ENCODE measurements at places on chromosomes 1 and 21.

GRCh38 chr1:19710825-19711611 lies 46.3 kb downstream of the HTR6 start:
- no peak for DNase-seq

DNA sequence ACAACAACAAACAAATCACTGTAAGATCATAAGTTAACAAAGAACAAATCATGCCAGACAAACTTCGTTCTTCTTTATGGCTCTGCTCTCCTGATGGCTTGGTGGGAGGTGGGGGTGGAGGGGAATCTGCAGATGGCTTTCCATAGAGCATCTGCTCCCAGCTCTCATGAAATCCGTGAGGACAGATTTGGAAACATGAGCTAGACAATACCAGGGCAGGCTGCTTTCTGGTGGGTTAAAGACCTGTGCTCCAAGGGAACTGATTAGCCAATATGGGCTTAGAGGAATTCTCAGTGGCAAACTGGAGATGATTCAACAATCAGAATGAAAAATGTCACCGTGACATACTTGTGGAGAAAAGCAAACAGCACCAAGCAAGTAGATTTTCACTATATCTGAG lies 69.4 kb upstream of the TLR5 start:
- no peak for DNase-seq

DNA sequence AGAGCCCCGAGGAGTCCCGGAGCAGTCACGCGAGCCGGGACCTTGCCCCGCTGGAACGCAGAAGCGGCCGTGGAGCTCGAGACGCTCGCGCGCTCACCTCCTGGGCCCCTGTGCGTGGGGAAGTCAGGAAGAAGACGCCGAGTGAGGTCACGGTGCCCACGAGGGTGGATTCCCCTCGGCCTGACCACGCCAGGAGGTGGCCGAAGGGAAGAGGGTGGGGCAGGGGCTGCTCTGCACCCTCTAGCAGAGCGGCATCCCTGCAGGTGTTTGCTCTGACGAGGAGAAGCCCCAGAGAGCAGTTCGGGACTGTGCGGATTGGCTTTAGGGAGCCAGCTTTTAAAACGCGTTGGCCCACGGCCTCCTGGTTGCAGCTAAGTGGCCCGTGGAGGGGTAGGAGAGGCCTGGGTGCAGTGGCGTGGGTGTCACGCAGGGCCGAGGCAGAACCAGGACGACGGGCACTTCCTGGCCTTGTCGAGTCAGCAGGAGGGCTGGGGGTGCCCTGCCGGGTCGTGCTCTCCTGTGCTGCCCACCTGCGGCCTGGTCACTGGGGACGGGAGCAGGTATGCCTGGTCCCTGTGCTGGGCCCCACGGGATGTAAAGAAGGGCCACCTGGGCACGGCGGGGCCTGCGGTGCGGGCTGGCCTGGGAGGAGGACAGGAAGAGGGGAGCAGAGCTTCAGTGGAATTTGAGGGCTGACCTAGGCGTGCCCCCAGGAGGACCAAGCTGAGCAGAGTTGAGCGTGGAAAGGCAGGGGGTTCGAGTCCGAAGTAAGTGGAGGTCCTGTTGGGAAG lies 1.0 kb downstream of the PDXK start:
- DNase-seq = no peak

GRCh38 chr1:5522531-5523145 lies 469.6 kb downstream of the NPHP4 start:
- DNase-seq = no peak

DNA sequence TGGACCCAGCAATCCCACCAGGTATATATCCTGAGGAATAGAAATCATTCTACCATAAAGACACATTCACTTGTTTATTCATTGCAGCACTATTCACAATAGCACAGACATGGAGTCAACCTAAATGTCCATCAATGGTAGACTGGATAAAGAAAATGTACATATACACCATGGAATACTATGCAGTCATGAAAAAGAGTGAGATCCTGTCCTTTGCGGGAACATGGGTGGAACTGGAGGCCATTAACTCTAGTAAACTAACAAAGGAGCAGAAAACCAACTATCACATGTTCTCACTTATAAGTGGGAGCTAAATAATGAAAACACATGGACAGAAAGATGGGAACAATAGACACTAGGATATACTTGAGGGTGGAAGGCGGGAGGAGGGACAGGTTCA lies 36.1 kb upstream of the PRKACB start:
- DNase-seq = no peak

- DNase-seq = no peak
These were observed 55.4 kb downstream of the SGIP1 start for GRCh38 chr1:66589326-66589725.

- no peak for DNase-seq
These were observed at the start of gene ITPKB for GRCh38 chr1:226738995-226739695. Gene ITPKB (minus strand): TSS chr1:226739282. CDS start chr1:226737458, 1,824 bp downstream.

DNA sequence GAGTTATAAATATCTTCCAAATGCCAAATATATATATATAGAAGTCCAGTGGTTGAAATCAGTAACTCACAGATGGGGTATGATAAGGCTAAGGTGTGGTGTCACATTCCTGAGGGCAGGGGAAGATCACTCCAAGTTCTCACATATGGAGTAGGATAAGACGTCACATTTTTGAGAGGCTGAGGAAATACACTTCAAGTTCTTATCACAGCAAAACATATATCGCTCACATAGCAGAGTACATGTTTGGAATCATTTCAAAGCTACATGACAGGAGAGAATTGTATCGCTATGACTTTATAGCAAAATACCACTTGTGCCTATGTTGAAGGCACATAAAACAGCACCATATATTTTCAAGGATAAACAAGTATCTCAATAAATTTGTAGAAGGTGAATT lies 55.1 kb downstream of the RBM11 start:
- no peak for DNase-seq

- DNase-seq = no peak
These were observed 432.8 kb upstream of the CHRM3 start for GRCh38 chr1:238953448-238954010.

DNA sequence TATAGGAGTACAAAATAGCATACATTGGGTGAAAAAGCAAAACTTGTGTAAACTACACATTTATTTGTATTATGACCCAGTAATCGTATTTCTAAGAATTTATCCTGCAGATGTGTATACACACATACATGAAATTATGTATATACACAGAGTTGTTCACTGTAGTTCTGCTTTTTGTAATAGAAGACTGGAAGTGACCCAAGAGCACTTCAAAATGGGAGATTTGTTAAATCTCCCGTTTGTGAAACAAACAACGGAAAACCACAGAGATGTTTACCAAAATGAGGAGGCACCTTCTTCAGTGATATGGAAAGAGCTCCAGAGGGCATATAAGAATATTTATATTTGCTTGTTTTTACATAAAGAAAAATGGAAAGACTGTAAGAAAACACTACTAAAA lies 18.0 kb upstream of the MNDA start:
- DNase-seq = no peak

- DNase-seq = no peak
These were observed 284.5 kb downstream of the ASTN1 start for GRCh38 chr1:176879784-176880620.

DNA sequence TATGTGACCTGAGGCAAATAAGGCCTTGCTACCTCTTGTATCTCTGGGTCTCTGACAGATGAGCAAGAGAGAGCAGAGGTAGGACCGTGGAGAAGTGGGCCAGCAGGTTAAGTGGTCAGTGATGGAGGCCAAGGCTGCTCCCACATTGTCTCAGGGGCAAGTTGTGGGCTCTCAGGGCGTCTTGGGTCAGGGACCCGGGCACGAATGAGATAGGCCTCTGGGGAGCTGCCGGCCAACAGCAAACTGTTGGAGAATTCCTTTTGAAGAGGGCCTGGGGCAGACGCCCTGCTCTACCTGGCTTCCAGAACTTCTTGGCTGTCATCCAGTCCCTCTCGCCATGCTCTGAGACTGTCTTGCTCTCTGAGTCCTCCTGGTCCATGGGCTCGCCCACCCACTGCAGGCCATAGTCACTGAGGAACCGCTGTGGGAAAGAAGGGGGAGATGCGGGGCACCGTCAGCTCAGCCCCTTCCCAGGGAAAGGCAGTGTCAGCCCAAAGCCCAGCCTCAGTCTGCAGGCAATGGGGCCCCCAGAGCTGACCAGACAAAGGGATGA lies 12.4 kb downstream of the UBXN11 start:
- DNase-seq = no peak

DNA sequence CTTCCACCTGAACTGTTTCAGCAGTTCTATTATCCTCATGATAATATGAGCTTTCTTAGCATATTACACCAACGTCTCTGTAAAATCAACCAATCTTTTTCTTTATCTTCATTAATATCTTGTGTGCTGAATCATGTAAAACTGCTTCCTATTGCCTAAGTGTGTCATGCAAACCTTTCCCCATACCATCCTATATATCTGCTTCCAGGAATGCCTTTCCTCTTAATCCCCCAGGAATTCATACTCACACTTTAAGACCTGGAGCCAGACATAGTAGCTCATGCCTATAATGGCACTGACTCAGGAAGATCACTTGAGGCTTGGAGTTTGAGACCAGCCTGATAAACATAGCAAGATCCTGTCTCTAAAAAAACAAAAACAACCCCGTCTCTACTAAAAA lies 183.9 kb downstream of the NRIP1 start:
- no peak for DNase-seq

GRCh38 chr1:97108179-97108578 lies 386.6 kb downstream of the PTBP2 start:
- no peak for DNase-seq

DNA sequence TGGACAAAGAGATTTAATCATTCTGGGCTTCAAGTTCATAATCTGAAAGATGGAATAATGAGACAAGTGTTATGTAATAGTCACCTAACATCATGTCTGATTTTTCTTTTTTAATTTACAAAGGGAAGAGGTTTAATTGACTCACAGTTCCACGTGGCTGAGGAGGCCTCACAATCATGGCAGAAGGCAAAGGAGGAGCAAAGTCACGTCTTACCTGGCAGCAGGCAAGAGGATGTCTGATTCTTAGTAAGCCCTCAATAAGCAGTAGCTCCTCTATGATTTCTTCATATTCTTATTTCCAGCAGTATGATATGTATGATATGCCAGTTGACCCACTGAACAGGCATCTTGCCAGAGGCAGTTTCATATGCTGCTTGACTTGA lies 152.7 kb downstream of the S1PR1 start:
- DNase-seq = no peak

DNA sequence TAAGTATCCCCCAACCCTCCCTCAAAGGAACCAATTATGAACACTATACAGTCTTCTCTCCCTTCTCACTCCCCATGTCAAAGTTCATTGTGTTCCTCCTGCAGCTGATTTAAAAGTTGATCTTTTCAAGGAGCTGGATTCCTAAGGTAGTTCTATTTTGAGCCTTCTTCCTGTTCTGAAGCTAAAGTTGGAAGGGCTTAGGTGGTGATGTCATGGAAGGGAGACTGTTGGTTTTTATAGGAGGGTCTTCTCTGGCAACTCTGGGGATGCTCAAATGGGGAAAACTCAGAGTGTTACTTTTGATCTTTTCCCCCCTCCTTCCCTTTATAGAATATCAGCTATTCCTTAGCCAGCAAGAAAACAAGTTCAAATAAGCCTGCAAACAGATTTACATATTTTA lies 83.0 kb upstream of the AK4 start:
- DNase-seq = no peak

GRCh38 chr21:15932726-15933125 lies 202.9 kb downstream of the USP25 start:
- DNase-seq = no peak

DNA sequence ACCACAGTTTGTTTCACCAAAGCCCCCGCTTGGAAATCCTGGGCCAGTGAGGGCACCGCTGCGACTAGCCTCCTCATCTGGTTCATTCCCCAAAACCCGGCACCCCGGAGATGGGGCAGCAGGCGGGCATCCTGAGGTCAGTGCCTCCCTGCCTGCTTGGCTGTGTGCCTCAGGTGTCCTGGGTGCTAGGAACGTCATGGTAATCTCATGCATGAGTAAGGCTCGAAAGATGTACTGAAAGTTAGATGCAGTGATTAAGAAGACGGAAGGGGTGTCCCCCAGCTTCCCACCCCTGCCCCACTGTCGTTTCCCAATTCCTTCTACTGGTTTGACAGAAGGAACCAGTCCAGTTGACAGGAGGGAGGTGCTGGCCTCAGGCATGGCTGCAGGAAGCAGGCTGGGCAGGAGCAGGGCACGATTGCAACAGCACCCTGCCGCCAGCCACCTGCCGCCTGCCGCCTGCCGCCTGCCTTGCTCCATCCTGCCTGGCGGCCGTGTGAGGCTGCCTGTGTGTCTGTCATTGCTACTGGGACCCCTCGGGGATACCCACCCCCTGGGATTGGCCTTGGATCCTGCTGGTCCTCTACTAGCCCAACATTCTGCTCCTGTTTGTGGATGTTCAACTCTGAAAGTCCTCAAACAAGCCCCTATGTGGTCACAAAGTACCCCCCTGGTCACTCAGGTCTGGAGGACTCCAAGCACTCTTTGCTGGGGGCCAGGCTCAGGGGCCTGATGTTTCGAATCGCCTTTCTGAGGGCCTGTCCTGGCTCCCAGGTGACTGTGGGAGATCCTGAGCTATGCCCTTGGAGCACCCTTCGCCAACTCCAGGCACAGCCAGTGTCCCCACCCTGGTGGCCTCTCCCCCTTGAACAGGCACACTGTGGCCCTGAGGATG lies 73.0 kb upstream of the IFFO2 start:
- DNase-seq = no peak

GRCh38 chr1:182119631-182120030 lies 58.1 kb upstream of the ZNF648 start:
- no peak for DNase-seq

- no peak for DNase-seq
These were observed at the start of gene OR2T4 for GRCh38 chr1:248361121-248361715. Gene OR2T4 (plus strand): TSS chr1:248361665. CDS start chr1:248361665, 0 bp downstream.

DNA sequence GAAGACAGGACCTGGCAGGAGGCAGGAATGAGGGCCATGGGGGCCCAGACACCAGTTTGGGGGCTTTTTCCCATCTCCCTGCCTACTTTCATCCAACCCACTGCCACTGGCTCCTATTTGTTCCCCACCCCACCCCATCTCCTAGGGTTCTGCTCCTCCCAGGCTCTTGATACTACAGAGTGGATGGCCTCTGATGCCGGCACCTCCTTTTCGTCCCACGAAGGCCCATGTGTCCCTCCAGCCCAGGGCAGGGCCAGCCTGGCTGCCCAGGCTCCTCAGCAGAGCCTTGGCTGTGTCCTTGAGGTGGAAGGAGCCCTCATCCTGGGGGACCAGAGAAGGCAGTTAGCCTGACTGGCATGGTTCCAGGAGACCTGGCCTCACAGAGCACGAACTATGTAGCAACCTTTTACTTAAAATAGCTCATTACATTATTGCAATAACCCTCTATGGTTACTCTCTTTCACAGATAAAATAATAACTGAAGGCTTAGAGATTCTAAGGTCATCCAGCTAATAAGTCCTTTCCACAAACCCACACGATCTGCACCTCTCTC lies 3.5 kb downstream of the POMGNT1 start:
- DNase-seq = no peak

DNA sequence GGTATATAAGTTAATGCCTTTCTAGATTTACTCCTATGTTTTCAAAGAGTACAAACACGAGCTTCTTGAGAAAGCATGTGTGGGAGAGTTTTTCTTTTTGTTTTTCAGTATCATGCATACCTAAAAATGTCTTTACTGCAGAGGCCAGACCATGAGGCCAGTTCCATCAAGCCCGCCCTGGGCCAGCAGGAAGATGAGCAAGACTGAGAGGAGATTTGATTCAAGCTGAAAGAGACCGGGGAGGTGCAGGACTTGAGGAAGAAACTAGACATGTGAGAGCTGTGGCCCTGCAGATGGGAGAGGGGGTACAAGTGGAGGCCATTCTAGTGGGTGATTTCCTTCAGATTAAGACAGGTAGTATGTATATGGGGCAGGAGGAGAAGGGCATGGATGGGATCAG lies 33.4 kb upstream of the NTPCR start:
- DNase-seq = no peak

GRCh38 chr1:237953238-237953637 lies 62.5 kb upstream of the ZP4 start:
- DNase-seq = no peak

GRCh38 chr1:183600136-183600535 lies 9.9 kb upstream of the NCF2 start:
- no peak for DNase-seq

All from stimulated activated CD8-positive, alpha-beta memory T cell treated with anti-CD3 and anti-CD28 coated beads, Interleukin-7, amount 100 ng/mL, for 1 hour (primary cell).